ENCODE measurements at places on chromosomes 6 and 20. TPM values are rescaled to one million over a fixed set of nuclear protein-coding genes. Genes with fewer than 3 reads are reported as not detected.

GRCh38 chr6:134984821-134985220, 34.9 kb upstream of the ALDH8A1 start:
- no peak for DNase-seq
- H3K27ac ChIP-seq, result no peak overlapping the region
- H3K4me3 ChIP-seq, result no peak overlapping the region
- H3K36me3 ChIP-seq, result peaks cover 4% of the 10 kb centered on the region
- no peaks in the 10 kb centered on the region for H3K4me1 ChIP-seq
- H3K27me3 ChIP-seq, result no peaks in the 10 kb centered on the region

- no peaks in the 10 kb centered on the region for H3K36me3 ChIP-seq
- H3K27me3 ChIP-seq, result no peaks in the 10 kb centered on the region
- no peaks in the 10 kb centered on the region for H3K4me1 ChIP-seq
- no peak overlapping the region for H3K4me3 ChIP-seq
- no peak overlapping the region for H3K27ac ChIP-seq
- no peak for DNase-seq
These were observed 262.2 kb downstream of the TAF4 start for GRCh38 chr20:61803416-61803914.

DNA sequence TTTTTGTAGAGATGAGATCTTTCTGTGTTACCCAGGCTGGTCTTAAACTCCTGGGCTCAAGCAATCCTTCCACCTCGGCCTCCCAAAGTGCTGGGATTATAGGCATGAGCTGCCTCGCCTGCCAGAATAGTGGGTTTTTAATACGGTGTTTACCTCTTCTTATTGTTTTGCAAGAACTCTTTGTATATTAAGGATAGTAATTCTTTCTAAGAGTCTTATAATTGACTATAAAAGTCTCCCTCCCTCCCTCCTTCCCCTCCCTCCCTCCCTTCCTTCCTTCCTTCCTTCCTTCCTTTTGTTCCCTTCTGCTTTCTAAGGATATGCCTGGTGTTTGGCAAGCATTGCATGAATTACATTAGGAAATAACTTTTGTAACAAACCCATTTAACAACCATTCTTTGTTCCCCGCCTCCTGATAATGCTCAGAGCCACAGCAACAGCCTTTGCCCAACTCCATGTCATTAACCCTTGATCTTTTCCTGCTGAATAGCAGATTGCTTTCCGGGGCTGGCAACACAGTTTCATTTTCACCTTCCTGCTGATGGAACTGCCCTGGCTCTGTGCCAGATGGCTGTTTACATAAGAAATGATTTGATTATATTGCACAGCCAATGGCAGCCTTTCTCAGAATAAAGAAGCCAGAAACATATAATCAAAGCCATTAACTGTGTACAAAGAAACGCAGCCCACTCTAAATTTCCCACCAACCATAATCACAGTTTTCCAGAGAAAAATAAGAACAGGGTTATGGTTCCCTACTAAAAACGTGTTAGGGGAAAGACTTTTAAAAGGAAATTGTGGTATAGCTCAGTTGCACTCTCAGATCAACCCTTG, 143.7 kb upstream of the PTPN1 start:
- H3K4me1 ChIP-seq, result no peaks in the 10 kb centered on the region
- H3K4me3 ChIP-seq, result no peak overlapping the region
- no peaks in the 10 kb centered on the region for H3K36me3 ChIP-seq

- no peak overlapping the region for H3K4me3 ChIP-seq
- no peak overlapping the region for H3K27ac ChIP-seq
- DNase-seq, result no peak
- H3K4me1 ChIP-seq, result peaks cover 3% of the 10 kb centered on the region
- no peaks in the 10 kb centered on the region for H3K27me3 ChIP-seq
These were observed 126.9 kb upstream of the TIAM2 start for GRCh38 chr6:154868143-154868594.

DNA sequence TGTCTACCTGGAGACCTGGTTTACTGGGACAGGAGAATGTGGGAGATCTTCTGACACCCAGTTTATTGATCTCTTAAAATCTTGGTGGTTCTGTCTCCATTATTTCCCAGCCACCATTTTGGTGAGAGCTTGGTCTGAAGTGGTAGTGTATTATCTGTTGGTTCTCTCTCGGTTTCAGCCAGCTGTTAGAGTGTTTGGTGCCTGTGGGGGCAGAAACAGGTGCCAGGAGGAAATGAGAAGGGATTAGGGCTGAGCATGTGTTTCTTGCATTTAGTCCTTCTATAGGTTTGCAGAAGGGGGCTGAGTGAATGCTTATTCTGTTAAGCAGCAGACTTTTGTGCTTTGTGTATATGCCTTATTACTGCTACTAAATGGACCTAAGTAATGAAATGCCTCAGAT, 9.6 kb downstream of the JARID2 start:
- H3K4me1 ChIP-seq, result peaks cover 6% of the 10 kb centered on the region
- no peak for DNase-seq
- H3K27me3 ChIP-seq, result no peaks in the 10 kb centered on the region
- no peak overlapping the region for H3K27ac ChIP-seq
- H3K4me3 ChIP-seq, result no peak overlapping the region

DNA sequence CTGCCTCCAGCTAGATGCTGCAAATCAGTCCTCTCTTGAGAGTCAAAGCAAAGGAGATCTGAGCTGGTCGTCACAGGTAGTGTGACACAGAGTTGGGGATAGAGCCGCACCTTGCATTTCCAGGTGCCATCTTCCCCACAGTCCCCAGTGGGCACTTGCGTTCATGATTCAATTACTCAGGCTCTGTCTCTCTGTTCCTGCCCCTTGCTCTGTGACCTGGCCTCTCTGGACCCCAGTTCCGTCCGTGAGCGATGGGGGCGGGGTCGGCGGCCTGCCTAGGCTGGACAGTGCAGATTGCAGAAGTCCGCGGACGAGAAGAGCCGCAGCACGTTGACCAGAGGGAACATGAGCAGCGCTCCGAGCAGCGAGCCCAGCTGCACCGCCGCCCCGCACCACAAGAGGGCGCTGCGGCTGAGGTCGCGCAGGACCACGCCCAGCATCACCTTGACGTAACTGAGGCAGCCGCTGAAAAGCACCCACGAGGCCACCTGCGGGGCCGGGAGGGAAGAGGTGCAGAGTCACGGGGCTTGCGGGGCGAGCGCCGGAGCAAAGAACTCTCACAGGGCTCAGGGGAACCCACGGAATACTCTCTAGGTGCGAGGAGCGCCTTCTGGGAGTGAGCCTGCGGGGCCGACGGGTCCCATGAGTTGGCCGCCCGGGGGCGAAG, 7.4 kb downstream of the SLC52A3 start:
- no peaks in the 10 kb centered on the region for H3K4me1 ChIP-seq
- peaks cover 2% of the 10 kb centered on the region for H3K27me3 ChIP-seq
- H3K4me3 ChIP-seq, result no peak overlapping the region
- H3K36me3 ChIP-seq, result no peaks in the 10 kb centered on the region
- no peak overlapping the region for H3K27ac ChIP-seq

DNA sequence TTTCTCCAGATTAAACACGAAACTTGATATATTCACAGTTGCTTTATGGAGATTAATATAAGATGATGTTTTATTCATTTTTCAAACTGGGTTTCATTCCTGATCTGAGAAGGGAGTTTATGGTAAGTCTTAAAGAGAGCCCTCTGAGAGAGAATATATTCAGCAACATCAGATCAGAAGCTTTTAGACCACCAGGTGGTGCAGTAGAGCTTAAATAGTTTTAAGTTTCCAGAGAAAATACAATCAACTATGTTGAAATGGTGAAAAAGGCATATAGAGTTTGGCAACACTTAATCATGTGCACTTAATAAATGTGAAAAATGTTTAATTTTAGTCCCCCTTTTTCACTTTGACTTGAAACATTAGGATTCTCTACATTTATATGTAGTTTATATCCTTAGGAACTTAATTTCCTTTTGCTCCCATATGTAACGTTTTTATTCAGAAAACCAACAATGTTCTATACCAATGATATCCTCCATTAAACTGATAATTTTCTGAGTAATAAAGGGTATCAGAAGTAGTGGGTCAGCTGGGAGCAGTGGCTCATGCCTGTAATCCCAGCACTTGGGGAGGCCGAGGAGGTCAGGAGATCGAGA, 86.4 kb upstream of the CLDN20 start:
- H3K27me3 ChIP-seq, result no peaks in the 10 kb centered on the region
- DNase-seq, result no peak
- no peaks in the 10 kb centered on the region for H3K4me1 ChIP-seq
- H3K27ac ChIP-seq, result no peak overlapping the region
- H3K36me3 ChIP-seq, result peaks cover 4% of the 10 kb centered on the region

- H3K27ac ChIP-seq, result no peak overlapping the region
- H3K27me3 ChIP-seq, result no peaks in the 10 kb centered on the region
- no peak for DNase-seq
- no peaks in the 10 kb centered on the region for H3K36me3 ChIP-seq
- H3K4me1 ChIP-seq, result no peaks in the 10 kb centered on the region
- H3K4me3 ChIP-seq, result no peak overlapping the region
These were observed 102.8 kb downstream of the SYCP2 start for GRCh38 chr20:59830665-59831023.

DNA sequence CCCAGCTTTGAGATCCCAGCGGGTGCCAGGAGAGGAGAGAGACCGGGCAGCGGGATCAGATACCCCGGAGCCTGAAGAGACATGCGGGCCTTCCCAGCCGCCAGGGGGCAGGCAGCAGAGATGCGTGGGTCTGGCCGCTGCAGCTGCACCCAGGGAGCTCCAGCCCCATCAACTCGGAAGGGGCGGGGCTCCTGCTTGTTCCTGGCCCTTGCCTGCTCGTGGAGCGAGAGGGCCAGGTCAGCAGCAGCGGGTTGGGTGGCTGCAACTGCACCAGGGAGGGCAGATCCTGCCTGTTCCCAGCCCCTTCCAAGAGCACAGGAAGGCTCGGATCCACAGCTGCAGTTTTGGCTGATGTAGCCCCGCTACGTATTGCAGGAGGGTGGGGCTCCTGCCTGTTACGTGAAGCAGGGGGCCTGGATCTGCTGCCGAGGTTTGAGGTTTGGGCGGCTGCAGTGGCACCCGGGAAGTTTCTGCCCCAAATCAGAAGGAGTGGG, 532.8 kb downstream of the RFPL4B start:
- H3K27ac ChIP-seq, result no peak overlapping the region
- no peaks in the 10 kb centered on the region for H3K27me3 ChIP-seq
- H3K36me3 ChIP-seq, result no peaks in the 10 kb centered on the region
- no peak overlapping the region for H3K4me3 ChIP-seq
- peak; percentile 57 for DNase-seq

GRCh38 chr6:137493218-137494038, 766 bp downstream of the OLIG3 start:
- no peaks in the 10 kb centered on the region for H3K36me3 ChIP-seq
- DNase-seq, result no peak
- no peaks in the 10 kb centered on the region for H3K4me1 ChIP-seq
- no peak overlapping the region for H3K27ac ChIP-seq

GRCh38 chr20:10665791-10666190, 8.0 kb downstream of the JAG1 start:
- H3K36me3 ChIP-seq, result peaks cover 8% of the 10 kb centered on the region
- peak overlapping the region; percentile 4 for H3K4me3 ChIP-seq
- no peak for DNase-seq
- H3K27me3 ChIP-seq, result no peaks in the 10 kb centered on the region
- peaks cover 2% of the 10 kb centered on the region for H3K4me1 ChIP-seq

DNA sequence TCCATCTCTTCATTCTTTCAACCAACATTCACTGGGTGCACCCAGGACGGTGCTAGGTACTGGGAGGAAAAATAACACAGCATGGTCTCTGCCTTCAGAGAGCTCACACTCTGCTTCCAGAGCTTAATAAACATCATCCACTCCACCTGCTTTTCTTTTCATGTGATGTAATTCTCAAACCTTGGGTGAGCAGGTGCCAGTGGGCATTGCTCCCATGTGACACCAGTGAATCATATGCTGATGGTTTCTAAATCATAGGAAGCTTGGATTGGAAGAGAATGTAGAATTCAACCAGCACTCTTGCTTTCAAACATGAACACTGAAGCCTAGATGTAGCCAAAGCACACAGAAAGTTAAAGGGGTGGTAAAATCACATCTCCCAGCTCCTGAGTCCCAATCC, 189.8 kb downstream of the FOXA2 start:
- H3K4me3 ChIP-seq, result no peak overlapping the region
- H3K36me3 ChIP-seq, result no peaks in the 10 kb centered on the region
- no peak for DNase-seq
- no peak overlapping the region for H3K27ac ChIP-seq
- no peaks in the 10 kb centered on the region for H3K4me1 ChIP-seq

DNA sequence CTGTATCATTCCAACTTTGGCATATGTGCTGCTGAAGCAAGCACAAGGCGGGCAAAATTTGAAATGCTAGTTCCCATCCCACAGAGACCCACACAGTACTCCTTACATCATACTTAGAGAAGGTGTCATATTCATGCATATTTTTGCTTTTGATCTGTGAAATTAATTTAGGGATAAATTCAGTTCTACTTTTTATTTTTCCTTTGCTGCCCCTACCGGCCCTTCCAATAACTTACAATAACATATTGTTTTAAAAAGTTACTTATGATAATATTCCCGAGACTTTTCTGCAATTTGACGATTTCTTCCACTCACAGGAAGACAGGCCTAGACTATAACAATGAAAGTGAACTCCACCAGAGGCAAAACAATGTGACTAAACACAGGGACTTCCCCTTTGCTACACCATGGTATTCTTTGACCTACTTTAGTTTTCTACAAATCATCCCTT, 35.0 kb downstream of the SESN1 start:
- no peak for DNase-seq
- peaks cover 6% of the 10 kb centered on the region for H3K4me1 ChIP-seq
- no peak overlapping the region for H3K4me3 ChIP-seq
- H3K27ac ChIP-seq, result no peak overlapping the region
- H3K36me3 ChIP-seq, result no peaks in the 10 kb centered on the region

DNA sequence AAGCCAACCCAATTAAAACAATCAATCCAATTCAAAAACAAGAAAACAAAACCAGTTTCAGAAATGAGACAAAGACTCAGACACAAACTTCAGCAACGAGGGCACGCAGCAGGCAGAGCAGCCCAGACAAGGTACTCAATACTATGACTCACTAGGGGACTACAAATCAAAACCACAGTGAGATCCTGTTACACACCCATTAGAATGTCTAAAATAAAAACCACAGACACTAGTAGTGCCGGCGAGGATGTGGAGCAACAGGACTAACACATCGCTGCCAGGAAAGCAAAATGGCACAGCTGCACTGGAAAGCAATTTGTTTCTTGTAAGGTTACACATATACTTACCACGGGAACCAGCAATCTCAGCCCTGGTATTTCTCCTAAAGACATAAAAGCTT, 28.4 kb upstream of the MAS1L start:
- no peak for DNase-seq
- H3K27me3 ChIP-seq, result no peaks in the 10 kb centered on the region
- H3K4me3 ChIP-seq, result no peak overlapping the region
- no peak overlapping the region for H3K27ac ChIP-seq
- no peaks in the 10 kb centered on the region for H3K4me1 ChIP-seq
- no peaks in the 10 kb centered on the region for H3K36me3 ChIP-seq

- H3K4me3 ChIP-seq, result no peak overlapping the region
- H3K36me3 ChIP-seq, result no peaks in the 10 kb centered on the region
- H3K27ac ChIP-seq, result no peak overlapping the region
- H3K27me3 ChIP-seq, result no peaks in the 10 kb centered on the region
These were observed 11.6 kb upstream of the F13A1 start for GRCh38 chr6:6331946-6332601.

Gene REPS1
- 40.8 TPM for total RNA-seq

Gene CST5
- total RNA-seq, result not detected

Gene GJA10
- not detected for total RNA-seq

Gene SIRPB2
- 12.9 TPM for total RNA-seq

Gene EPPIN
- total RNA-seq, result not detected

Gene ADGRB3
- 5.4 TPM for total RNA-seq

Gene DEFB128
- total RNA-seq, result not detected

Gene TENT5A
- total RNA-seq, result 26.9 TPM

Gene PCED1A
- total RNA-seq, result 50.7 TPM

Gene GPSM3
- 20.1 TPM for total RNA-seq

Gene TCP11
- 0.36 TPM for total RNA-seq
